ENCODE measurements at places on chromosomes 4 and X.

DNA sequence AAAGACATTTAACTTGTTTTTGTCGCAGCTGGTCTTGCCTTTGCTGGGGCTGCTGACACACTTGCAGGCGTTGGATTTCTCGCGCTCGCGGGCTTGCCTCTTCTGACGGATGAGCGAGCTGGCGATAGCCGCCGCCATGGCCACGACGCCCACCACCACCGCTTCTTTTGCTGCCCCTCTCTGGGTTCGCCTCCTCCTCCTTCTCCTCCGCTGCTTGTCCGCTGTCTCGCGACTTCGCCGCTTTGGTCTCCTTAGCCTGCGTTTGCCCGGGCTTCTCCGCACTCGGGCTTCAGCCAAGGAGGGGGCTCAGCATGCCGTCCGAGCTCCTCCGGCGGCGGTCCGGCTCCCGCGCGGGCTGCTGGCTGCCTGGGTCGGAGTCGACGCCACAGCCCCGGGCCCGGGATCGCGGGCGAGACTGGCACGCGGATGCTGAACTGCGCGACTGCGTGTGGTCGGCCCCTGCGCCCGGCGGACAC, 613 bp downstream of the FGF13 start:
- no peak for DNase-seq

DNA sequence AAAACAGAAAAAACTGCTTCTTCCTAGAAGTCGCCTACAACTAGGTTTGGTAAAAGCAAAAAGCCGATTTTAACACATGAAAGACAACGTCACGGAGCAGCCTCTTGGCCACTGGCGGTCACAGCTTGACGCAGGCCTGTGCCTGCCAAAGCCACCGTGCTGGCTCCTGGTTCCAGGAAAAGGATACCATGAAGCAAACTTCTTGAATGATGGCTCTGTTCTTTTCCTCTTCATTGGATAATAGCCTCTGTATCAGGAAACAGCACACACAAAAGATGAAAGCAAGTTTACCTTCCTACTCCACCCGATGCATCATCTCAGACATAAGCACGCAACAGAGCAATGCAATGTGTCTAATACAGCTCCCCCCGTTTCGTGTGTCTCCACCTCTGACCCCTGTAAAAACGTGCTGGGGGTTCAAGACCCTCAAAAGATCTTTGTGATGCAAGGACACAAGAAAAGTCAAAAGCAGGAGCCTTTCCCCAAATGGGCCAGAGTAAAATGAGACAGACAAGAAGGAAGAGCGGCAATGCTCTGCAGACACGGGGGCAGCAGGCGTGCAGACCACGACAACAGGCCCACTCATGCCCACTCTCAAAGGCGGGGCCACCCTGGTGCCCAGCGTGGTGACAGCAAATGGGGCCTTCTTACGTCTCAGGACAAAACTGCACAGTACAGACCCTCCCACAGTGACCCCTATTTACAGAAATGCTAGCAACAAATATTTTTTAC, 19.4 kb downstream of the GAK start:
- no peak for DNase-seq

- DNase-seq, result no peak
Observed at GRCh38 chr4:24006269-24006668, 116.4 kb upstream of the PPARGC1A start.

DNA sequence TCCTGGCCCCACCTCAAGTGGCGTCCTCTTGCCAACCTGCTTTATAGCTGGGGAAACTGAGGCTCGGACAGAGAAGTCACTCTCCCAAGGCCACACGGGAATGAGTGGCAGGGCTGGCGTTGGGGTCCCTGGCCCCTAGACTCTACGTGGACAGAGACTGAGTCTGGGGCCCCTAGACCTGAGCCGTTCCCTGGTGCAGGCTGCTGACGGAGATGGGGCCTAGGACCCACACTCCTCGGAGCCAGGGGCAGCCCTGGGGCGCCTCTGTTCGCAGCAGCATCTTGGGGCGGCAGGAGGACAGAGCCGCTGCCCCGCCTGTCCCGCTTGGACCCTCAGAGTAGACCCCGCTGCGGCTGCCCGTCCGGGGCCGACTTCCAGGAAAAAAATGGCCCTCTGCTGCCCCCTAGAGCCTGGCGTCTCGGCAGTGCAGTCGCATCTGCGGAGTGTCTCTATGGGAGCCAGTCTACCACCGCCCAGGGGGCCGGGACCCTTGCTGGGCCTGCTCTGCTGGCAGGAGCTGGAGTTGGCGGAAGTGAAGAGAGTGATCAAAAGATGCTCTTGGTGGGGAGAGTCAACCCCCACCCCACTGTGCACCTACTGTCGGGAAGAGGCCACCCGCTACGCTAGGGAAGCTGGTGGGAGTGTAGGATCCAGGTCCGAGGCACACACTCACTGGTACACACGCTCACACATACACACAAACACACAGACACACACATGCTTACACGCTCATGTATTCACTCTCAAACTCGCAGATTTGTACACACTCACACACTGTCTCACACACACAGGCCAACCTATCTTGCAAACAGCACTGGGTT, 220.1 kb downstream of the AFAP1 start:
- peak; percentile 64 for DNase-seq

- DNase-seq, result no peak
Observed at GRCh38 chr4:121736735-121737351, 28.1 kb downstream of the SMIM43 start.

- no peak for DNase-seq
Observed at GRCh38 chrX:111848541-111848940, 27.4 kb upstream of the TRPC5OS start.

DNA sequence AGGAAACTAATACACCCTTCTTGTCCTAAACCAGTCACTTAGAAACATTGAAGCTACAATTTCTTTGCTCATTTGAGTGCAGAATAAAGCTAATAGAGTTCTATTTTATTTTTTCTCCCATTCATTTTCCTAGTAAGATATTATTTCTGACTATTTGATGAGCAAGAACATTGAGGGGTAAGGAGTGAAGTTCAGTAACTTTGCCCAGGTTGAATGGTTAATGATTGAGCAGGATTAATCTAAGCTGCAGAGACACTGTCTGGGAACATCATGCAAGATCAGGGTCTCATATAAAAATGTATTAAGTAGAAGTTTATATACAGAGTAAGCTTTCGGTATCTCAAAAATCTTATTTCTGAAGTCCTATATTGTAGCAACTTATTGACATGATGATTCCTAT, 102.4 kb upstream of the LIMCH1 start:
- DNase-seq, result no peak

GRCh38 chr4:37644962-37645361, 41.2 kb downstream of the RELL1 start:
- no peak for DNase-seq

GRCh38 chr4:11799196-11799595, 370.5 kb upstream of the HS3ST1 start:
- DNase-seq, result no peak

DNA sequence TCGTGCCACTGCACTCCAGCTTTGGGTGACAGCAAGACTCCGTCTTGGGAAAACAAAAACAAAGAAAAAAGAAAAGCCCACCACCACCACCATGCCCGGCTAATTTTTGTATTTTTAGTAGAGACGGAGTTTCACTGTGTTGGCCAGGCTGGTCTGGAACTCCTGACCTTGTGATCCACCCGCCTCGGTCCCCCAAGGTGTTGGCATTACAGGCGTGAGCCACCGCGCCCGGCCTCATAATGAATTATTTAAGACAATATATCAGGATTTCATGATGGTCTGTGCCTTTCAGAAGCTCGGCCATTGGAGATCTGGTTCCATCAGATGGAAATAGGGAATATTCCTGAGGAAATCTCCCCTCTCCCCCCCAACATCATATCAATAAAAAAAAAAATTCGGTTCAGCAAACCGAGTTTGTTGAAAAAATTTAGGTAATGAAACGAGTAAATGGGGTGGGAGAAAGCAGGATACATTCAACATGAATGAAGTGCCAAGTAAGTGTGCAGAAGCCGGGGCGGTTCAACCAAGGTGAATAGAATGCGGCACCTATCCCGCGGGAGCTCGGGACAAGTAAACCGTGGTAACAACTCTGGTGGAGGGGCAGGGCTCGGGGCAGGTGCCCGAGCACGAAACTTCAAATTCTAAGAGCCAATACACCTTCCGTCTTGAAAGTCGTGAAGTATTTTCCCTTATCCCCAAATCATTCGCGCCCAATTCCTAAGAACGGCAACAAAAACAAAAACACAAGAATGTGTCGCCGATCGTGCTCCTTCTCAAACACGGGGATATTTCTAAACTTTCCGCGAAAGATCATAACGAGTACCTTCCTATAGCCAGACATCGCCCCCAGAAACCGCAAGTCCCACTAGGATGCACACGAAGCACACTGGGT, 773 bp upstream of the TXLNG start:
- no peak for DNase-seq

GRCh38 chr4:79575709-79576428, 167.8 kb upstream of the GK2 start:
- no peak for DNase-seq

- no peak for DNase-seq
Observed at GRCh38 chrX:24229400-24229879, 79.9 kb downstream of the ZFX start.

DNA sequence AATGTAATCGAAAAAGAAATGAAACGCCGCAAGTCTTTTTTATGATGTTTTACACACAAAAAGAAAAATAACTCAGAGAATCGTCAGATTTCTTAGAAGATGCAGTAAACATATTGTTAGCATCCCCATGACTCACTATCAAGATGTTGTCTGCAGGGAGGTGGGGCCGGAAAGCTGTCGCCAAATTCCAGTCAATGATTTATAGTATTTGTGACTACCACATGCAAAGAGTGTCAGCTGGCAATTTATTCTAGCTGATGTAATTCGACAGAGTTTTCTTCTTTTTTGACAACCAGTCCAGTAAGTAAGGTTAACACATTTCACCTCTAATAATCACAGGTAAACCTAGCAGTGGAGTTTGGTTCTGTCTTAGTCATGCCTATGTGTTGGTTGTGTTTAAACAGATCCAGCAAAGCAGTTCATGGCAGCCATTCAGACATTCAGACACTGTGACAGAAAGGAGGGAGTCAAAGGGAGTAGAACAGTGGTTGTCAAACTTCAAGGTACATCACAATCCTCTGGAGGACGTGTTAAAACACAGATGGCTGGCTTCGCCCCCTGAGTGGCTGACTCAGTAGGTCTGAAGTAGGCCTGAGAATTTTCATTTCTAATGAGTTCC, 19.8 kb upstream of the PPP1R2C start:
- no peak for DNase-seq

DNA sequence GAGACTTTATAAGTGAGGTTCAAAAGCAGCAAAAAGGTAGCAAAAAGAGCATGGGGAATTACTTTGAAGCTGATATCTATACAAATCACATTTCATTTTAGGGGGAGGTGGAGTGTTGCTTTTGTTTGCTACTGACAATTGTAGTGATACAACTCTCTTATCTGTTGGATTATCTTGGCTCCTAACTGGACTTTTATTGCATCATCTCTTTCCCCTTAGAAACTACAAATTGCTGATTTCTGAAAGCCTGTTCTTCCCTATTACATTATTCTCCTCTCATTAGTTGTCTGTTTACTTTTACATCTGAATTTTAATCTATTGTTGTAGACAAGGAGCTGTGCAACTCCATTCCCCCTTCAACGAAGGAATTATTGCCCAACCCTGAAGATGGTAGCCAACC, 75.0 kb upstream of the GNPDA2 start:
- DNase-seq, result no peak

DNA sequence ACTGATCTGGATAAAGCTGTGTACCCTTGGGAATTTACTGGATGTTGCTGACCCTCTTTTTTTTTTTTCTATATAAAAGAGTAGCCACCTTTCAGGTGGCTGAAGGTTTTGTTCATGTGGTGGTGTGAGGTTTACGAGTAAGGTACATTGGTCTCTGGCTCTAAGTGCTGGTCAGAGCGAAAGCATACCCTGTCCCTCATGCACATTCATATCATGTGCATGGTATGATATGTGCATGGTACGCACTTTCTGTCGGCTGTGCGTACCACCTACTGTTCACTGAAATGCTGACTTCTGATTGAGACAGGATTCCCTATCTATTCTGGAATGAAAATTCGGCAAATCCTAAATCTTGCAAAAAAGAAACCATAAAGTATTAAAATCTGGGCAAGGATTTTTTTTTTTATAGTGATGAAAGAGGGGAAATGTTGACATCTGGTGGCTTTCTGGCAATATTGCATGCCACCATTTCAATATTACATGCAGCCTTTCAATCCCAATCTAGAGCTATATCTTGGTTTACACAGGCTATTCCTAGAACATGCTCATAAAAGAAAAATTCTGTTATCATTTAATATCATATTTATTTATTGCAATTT, 32.8 kb downstream of the FAM149A start:
- peak; percentile 23 for DNase-seq

GRCh38 chr4:182494103-182494502, 250.9 kb downstream of the TENM3 start:
- DNase-seq, result no peak

- no peak for DNase-seq
Observed at GRCh38 chr4:62262676-62263075, 1062.5 kb downstream of the ADGRL3 start.

DNA sequence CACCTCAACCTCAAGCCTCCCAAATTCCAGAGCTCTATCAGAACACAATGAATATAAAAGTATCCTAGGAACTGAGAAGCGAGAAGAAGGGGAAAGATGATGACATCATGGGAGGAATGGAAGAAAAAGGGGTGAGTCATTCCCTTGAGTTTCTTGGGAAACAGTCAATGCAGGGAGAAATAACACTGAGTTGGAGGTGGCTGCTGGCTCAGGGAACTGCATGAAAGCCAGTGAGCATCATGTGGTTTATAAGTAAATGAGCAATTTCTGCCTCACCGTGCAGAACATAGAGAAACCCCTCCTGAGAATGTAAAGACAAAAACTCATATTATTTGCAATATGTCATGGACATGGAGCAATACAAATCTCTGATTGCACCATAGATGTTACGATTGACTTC, 73.3 kb downstream of the SHOX start:
- DNase-seq, result no peak

- no peak for DNase-seq
Observed at GRCh38 chr4:47465004-47465403, 1.5 kb upstream of the COMMD8 start.

DNA sequence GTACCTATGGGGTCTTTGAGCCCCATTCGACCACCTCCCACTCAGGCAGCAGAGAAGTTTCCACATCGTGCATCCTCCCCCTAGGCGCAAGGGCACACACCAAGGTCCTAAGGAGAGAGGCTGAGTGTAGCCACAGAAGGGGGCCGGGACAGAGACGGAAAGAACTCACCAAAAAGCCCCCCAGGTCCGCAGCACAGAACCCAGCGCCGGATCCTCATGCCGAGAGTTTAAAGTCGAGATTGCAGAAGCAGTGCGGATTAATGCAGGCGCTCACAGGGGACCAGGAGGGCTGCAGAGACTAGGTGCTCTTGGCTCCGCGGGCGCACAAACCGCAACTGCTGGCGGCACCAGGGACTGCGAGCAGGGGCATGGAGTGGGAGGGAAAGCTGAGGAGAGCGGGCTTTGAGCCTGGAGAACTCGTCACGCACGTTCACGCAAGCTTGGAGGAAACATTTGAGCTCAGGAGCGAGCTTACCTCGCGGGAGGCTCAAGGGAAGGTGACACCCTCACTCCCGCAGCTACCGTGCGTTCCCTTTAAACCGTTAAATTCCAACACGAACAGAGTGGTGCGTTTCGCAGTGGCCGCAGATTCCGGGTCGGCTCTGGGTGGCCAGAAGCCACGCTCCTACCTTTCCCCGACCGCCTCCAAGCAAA, 8.5 kb downstream of the NKX3-2 start:
- no peak for DNase-seq

GRCh38 chr4:21649391-21650090, 299.0 kb downstream of the KCNIP4 start:
- no peak for DNase-seq

- DNase-seq, result no peak
Observed at GRCh38 chr4:14631806-14632440, 370.4 kb upstream of the CPEB2 start.

GRCh38 chr4:126451237-126451873, 1136.6 kb downstream of the FAT4 start:
- no peak for DNase-seq

- DNase-seq, result no peak
Observed at GRCh38 chr4:170145120-170145519, 55.4 kb upstream of the AADAT start.
